ENCODE measurements at places on chromosomes 3 and 15. TPM values are rescaled to one million over a fixed set of nuclear protein-coding genes. Genes with fewer than 3 reads are reported as not detected.

DNA sequence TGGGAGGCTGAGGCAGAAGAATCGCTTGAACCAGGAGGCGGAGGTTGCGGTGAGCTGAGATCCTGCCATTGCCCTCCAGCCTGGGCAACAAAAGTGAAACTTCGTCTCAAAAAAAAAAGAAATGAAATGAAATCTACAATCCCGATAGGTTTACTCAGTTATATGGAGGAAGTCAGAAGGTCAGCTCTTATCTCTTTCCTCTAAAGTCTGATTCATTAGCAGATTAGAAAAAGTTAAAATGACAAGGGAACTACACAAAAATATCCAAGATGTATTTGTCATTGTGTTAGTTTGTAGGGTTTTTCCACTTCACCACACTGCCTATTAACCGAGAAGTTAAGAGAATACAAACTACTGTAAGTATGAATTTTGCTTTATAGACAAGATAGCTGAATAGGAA lies 420.6 kb downstream of the SHQ1 start:
- H3K4me1 ChIP-seq: peaks cover 56% of the 10 kb centered on the region
- no peaks in the 10 kb centered on the region for H3K27me3 ChIP-seq
- no peak overlapping the region for H3K4me3 ChIP-seq
- H3K36me3 ChIP-seq: no peaks in the 10 kb centered on the region

DNA sequence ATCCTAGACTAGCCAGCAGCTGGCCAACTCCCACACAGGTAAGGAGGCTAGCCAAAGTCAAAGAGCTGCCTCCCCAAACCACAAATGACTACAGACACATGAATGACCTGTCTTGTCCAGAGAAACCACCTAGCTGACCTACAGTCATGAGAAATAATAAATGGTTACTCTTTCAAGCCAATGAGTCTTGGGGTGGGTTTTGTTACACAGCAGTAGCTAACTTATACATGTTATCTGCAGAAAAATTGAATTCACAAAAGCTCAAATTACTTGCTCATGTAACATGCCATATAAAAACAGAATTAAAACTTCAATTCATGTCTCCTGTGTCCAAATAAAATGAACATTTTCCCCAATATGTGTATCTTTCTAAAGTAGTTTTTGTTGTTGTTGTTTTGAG lies 307.4 kb upstream of the NR2F2 start:
- H3K4me3 ChIP-seq: no peak overlapping the region
- no peaks in the 10 kb centered on the region for H3K4me1 ChIP-seq

DNA sequence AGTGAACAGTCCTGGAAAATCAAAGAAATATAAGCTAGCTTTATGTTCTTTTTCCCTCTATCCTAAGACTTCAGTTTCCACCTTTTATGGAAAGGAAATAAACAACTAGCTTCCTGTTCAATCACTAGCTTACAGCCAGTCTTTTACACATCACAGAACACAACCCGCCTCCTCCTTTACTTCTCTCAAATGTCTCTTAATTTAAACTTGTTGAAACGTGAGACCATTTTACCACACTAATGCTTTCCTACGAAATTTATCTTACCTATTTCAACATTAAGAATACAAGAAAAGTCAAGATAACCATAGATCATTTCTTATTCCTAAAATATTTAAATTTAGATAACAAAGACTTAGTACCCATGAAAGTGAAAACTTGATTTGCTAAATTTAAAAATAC lies 6.2 kb downstream of the PRTG start:
- no peaks in the 10 kb centered on the region for H3K36me3 ChIP-seq

DNA sequence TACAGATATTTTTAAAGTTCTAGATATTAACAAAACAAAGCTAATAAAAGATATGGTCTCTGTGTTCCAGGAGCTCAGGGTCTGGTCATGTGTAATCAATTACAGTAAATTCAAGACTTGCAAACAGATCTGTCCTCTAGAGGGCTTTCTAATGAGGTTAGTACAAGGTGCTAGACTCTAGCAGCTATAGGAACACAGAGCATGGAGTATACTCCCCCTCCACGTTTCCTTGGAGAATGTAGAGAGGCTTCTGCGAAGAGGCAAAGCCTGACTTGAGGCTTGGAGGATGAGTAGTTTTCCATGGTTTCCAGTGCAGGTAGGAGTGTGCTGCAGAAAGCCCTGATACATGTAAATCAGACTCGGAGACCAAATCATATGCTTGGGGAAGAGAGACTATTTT lies 32.7 kb upstream of the DLG1 start:
- DNase-seq: no peak
- no peaks in the 10 kb centered on the region for H3K36me3 ChIP-seq
- H3K4me3 ChIP-seq: no peak overlapping the region
- H3K27me3 ChIP-seq: no peaks in the 10 kb centered on the region
- no peak overlapping the region for H3K27ac ChIP-seq

TMEM41A gene
- 10.0 TPM for total RNA-seq

DNA sequence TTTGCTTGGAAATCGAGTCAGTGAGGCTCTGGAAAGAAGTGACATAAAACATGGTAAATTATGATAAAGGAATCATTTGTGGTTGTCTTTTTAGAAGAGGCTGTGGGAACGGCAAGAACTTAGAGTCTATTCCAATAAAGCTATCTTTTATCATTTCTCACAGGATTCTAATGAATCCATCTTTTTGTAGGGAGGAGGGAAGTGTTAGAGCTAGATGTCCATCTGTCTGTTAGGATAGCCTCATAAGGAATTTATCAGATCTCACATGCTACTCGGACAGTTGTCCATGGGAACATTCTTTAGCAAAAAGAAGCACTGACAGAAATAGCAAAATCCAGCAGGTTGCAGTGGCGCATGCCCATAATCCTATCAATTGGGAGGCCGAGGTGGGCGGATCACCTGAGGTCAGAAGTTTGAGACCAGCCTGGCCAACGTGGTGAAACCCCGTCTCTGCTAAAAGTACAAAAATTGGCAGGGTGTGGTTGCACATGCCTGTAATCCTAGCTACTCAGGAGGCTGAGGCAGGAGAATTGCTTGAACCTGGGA lies 37.0 kb downstream of the STARD9 start:
- DNase-seq: no peak
- H3K4me3 ChIP-seq: no peak overlapping the region
- H3K4me1 ChIP-seq: peaks cover 42% of the 10 kb centered on the region
- H3K27ac ChIP-seq: no peak overlapping the region
- no peaks in the 10 kb centered on the region for H3K36me3 ChIP-seq
- H3K27me3 ChIP-seq: no peaks in the 10 kb centered on the region

NTRK3 gene
- 1.6 TPM for total RNA-seq

- H3K27ac ChIP-seq: no peak overlapping the region
- H3K4me1 ChIP-seq: no peaks in the 10 kb centered on the region
- H3K4me3 ChIP-seq: no peak overlapping the region
- no peak for DNase-seq
- H3K27me3 ChIP-seq: peaks cover 6% of the 10 kb centered on the region
- H3K36me3 ChIP-seq: no peaks in the 10 kb centered on the region
Observed at GRCh38 chr3:130428871-130429712, 83.6 kb downstream of the COL6A5 start.

- no peak for DNase-seq
- no peak overlapping the region for H3K4me3 ChIP-seq
- no peak overlapping the region for H3K27ac ChIP-seq
- peaks cover 41% of the 10 kb centered on the region for H3K4me1 ChIP-seq
- H3K36me3 ChIP-seq: no peaks in the 10 kb centered on the region
- H3K27me3 ChIP-seq: no peaks in the 10 kb centered on the region
Observed at GRCh38 chr3:12445523-12446240, 38.6 kb upstream of the TSEN2 start.

DNA sequence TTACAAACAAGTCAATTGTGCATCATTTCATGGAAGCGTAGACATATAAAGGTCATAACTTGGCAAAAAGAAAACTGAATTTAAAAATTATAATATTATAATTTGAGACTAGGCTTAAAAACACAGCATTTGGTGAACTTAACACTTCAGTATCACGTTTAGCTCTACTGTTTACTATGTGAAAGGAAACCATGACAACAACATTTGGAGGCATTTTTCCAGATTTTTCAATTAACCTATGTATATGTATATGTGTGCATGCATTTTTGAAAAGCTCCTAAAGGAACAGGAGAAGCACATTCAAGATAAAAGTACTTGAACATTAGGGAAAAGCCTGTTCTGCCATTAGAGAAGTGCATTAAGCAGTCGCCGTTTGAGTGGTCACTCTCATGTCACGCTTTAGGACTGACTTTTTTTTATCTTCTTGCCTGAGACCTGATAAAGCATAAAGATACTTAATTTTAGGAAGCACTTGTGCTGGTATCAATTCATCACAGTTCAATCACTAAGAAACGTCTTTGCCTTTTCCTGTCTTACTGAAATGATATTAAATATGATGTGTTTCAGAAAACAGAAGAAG lies 156.0 kb downstream of the NAALADL2 start:
- no peak overlapping the region for H3K27ac ChIP-seq
- H3K4me3 ChIP-seq: no peak overlapping the region
- H3K36me3 ChIP-seq: no peaks in the 10 kb centered on the region

DNA sequence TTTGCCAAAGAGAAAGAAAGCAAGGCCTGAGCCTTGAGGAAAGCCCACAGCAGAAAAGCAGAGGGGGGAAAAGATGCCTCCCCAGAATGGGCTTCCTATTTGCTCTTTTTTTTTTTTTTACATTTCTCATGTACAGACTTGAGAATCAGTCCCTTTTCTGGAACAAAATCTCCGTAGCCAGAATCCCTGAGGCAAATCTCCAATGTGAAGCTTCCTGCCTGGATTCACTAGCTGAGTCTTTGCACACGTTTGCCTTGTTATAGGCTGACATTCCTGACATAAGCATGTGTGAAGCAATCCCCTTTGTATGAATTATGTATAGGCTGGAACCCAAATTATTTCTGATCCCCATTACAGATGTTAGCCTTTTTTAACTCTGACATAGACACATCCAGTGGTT lies 52.2 kb upstream of the ACTL6A start:
- peaks cover 8% of the 10 kb centered on the region for H3K4me1 ChIP-seq
- DNase-seq: no peak
- H3K4me3 ChIP-seq: no peak overlapping the region
- no peaks in the 10 kb centered on the region for H3K36me3 ChIP-seq
- no peak overlapping the region for H3K27ac ChIP-seq

- H3K4me3 ChIP-seq: no peak overlapping the region
- no peak for DNase-seq
- H3K4me1 ChIP-seq: peaks cover 40% of the 10 kb centered on the region
- H3K36me3 ChIP-seq: no peaks in the 10 kb centered on the region
Observed at GRCh38 chr3:15932348-15933300, 134.8 kb upstream of the ANKRD28 start.

GRCh38 chr3:16089521-16089920 lies 85.0 kb upstream of the GALNT15 start:
- peaks cover 20% of the 10 kb centered on the region for H3K4me1 ChIP-seq
- no peaks in the 10 kb centered on the region for H3K36me3 ChIP-seq
- no peak overlapping the region for H3K27ac ChIP-seq

DNA sequence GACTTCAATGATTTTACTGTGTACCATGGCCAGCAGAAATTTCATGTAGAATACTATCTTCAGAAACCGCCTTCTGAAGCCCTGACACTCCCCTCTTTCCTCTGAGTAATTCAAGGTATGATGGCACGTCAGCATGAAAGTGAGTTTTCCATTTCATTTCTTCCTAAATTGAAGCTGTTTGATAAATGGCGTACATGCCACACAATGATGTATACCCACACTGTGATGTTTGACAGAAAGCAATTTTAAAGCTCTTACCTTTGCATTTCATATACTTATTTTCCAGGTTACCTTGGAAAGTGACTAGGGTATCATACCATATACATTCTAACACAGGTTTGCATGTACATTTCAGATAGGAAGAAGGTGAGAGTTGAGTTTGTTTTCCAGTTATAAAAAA lies 147.9 kb upstream of the LRRC3B start:
- H3K27me3 ChIP-seq: no peaks in the 10 kb centered on the region
- DNase-seq: no peak
- H3K4me3 ChIP-seq: no peak overlapping the region
- H3K36me3 ChIP-seq: no peaks in the 10 kb centered on the region

CAV3 gene
- 31.6 TPM for total RNA-seq

DNA sequence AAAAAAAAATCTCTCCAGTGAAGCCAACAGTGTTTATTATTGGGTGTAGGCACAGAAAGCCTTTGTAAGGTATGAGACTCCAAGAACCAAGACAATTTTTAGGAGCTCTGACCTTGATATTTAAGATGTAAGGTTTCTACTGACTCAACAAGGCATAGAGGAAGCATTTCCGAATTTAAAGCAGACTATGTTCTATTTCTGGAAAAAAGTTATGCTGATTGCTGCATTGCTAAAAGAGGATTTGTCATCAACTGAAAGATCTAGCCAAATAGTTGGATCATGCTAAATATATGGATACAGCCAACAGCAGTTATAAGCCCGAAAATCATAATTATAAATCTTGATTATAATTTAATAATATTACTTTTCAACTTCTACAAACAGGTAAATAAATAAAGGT lies 53.3 kb upstream of the MELTF start:
- peaks cover 7% of the 10 kb centered on the region for H3K36me3 ChIP-seq
- H3K27me3 ChIP-seq: no peaks in the 10 kb centered on the region
- no peak for DNase-seq
- H3K4me1 ChIP-seq: no peaks in the 10 kb centered on the region

GRCh38 chr3:183460081-183461055 lies 31.9 kb upstream of the MCF2L2 start:
- no peak overlapping the region for H3K4me3 ChIP-seq
- no peaks in the 10 kb centered on the region for H3K27me3 ChIP-seq
- no peak for DNase-seq
- H3K36me3 ChIP-seq: peaks cover 16% of the 10 kb centered on the region

NGRN gene
- 120 TPM for total RNA-seq

GRCh38 chr3:73378207-73378606 lies 246.5 kb downstream of the PDZRN3 start:
- H3K27ac ChIP-seq: no peak overlapping the region
- peaks cover 9% of the 10 kb centered on the region for H3K36me3 ChIP-seq
- no peak for DNase-seq
- no peak overlapping the region for H3K4me3 ChIP-seq

DNA sequence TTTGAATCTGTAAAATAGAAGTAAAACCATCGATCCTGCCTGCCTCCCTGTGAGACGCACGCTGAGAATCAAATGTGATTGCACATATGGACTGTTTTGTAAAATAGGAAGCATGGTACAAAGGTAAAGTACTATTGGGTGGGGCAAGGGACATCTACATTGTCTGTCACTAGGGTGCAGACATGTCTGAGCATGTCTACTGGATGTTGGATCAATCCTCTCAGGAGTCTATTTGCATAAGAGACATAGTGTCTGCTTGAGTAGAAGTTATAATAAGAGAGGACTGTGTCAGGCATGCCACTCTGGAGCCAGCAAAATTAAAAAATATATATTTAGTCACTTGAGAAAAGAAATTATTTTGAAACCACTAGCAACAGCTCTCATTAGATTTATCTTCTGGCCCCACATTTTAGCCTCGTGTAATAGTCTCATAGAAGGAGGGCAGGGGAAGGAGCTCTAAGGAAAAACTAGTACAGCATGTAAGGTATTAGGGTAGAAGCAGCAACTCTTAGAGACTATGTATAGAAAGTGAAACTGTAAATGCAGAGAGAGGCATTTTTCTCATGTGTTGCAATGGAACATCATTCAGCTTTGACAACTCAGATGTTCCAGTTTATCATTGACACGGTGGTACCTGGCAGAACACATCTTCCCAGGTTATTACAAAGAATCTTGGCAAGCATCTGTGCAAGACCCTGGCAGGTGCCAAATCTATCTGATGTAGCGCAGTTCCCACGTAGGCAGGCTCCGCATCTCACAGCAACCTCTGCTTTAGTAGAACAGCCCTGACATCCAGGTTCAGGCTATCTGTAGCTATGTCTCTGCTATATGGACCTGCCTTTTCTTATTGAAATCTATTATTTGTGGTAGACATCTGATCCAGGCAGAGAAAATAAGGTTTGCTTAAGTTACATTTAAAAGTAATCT lies 85.2 kb upstream of the CHL1 start:
- H3K4me1 ChIP-seq: peaks cover 14% of the 10 kb centered on the region
- H3K27ac ChIP-seq: no peak overlapping the region
- no peak for DNase-seq
- no peak overlapping the region for H3K4me3 ChIP-seq

UROC1 gene
- total RNA-seq: not detected

Data from left ventricle myocardium inferior (tissue), 1 donor.